ENCODE measurements at places on chromosomes 16 and 17.
A peak's percentile ranks its signal among the peaks of the same experiment; 100 is the strongest.

GRCh38 chr17:13106171-13106570 lies 88.3 kb upstream of the ELAC2 start:
- peak; percentile 79 for DNase-seq

DNA sequence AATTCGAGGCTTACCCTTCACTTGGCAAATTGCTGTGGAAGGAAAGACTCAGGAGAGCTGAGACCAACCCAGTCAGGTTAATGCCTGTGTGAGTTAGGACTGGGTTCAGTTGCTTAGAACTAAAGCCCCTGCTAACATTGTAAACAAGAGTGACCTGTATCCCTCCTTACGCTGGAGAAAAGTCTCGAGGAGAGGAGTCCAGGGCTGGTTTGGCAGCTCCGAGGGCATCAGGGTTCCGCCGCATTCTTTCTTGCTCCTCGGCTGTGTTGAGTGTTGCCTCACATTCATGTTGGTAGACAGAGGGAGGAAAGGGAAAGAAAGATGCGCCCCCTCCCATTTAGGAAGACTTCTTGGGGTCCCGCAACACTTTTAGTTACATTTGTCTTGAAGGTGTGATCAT lies 18.5 kb downstream of the VPS35L start:
- DNase-seq = no peak

GRCh38 chr17:28100251-28100650 lies 57.8 kb downstream of the NLK start:
- no peak for DNase-seq

GRCh38 chr16:30764816-30765465 lies 2.8 kb downstream of the RNF40 start:
- DNase-seq = no peak

GRCh38 chr16:609984-610383 lies 20.1 kb downstream of the RAB40C start:
- DNase-seq = no peak

- DNase-seq = peak; percentile 52
Observed at GRCh38 chr17:31596382-31597323, 205.2 kb downstream of the RAB11FIP4 start.

DNA sequence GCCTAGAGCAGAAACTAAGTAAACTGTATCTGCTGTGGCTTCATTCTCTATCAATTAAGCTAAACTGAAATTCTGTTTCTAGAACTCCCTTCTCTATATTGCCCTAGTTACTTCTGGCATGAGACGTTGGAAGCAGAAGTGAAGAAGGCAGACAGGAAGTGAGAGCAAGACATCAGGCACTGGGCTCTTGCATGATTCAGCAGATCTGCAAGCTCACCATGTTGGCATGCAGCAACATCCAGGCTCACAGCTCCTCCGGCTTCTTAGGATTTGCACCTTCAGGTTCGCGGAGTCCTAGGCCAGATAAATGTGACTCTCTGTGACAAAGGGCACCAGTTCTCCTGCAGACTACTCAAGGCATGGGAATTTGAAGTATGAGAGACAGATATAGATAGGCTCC lies 148.3 kb downstream of the CDH8 start:
- no peak for DNase-seq

- no peak for DNase-seq
Observed at GRCh38 chr16:87982581-87983041, 31.4 kb downstream of the BANP start.

- peak; percentile 62 for DNase-seq
Observed at GRCh38 chr16:28062847-28063521, 530 bp downstream of the GSG1L start.

DNA sequence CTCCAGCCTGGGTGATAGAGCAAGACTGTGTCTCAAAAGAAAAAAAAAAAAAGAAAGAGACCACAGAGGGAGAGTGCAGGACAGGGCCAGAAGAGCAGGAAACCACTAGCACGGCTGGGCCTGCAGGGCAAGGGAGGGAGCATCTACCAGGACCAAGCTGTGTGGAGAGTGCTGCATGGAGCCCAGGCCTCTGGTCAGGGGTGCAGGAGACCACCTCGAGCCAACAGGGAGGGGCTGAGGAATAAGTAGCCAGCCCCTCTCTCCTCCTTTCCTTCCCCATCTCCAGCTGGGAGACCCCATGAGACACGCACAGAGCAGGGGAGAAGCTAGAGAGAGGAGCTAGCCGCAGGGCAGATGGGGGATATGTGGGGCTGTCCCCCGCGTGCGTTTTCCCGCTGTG lies 67.0 kb upstream of the DNAH17 start:
- no peak for DNase-seq

DNA sequence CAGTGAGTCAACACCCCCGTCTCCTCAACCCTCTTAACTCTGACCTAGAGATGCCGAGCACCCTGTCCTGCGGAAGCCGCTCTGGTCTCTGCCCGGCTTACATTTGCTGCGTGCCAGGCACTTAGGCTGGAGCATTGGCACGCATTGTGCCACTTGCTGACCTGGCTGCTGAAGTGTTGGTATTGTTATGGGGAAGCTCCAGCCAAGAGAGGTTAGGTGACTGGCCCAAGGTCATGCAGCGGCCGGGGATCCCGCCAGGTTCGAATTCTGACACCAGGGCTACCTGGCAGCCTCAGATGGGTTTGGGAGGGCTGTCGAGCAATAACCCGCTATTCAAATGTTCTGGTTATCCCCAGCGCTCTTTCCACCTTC lies 5.0 kb upstream of the HSD17B1 start:
- DNase-seq = no peak

- no peak for DNase-seq
Observed at GRCh38 chr16:79537584-79537983, 63.0 kb downstream of the MAF start.

DNA sequence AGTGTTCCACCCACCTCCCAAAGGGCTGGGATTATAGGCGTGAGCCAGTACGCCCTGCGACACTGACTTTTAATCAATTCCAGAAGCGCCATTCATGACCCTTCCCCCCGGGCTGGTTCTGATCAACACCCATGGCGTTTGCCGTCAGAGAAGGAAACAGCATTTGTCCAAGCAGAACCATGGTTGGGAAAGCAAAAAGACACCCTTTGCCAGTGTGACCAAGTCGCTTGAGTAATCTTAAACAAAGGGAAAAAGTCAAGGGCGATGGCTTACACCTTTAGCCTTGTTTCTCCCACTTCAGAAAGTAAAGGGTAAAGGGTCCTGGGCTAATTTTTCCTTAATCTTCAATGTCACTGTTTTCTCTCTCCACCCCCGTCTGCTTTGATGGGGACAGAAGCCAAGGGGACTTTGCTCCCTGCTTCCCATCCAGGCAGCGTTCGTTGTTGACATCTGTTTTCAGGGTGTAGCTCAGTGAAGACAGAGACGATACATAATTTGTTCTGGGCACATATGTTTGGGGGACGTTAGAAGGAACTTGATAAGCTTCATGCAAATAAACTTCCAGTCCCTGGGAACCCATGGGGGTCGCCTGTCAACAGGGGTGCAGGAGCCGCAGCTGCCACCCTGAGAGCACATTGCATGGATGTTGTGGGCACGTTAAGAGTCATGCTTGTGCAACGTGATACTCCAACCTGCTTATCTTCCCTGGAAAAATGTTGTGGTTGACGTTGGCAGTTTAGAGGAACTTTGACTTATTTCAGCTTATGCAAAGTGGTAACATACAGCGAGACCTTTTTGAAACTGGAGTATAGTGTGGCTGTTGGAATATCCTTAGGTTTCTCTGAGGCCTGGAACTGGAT lies 50.6 kb upstream of the TANGO6 start:
- DNase-seq = no peak

- DNase-seq = no peak
Observed at GRCh38 chr16:58264961-58265479, 29.8 kb downstream of the PRSS54 start.

DNA sequence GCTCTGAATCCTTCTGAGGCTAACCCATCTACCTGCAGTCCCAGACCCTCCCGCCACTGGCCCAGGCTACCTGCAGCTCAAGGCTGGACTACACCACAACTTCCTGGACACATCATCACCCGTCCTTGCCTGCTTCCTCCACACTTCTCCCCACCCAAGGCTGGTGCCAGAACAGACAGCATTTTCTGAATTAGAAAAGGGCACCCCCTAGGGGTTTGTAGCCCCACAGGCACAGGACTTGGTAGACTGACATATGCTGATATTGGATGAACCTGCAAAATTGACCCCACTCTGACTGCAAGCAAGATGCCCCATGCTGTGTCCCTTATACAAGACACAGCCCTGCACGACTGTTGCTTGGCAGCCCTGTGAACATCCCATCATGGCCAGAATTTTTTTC lies 271.5 kb upstream of the C16orf82 start:
- peak; percentile 77 for DNase-seq

- no peak for DNase-seq
Observed at GRCh38 chr17:63335831-63336230, 110.3 kb downstream of the CYB561 start.

GRCh38 chr16:27383556-27384243 lies 18.3 kb upstream of the IL21R start:
- DNase-seq = no peak

DNA sequence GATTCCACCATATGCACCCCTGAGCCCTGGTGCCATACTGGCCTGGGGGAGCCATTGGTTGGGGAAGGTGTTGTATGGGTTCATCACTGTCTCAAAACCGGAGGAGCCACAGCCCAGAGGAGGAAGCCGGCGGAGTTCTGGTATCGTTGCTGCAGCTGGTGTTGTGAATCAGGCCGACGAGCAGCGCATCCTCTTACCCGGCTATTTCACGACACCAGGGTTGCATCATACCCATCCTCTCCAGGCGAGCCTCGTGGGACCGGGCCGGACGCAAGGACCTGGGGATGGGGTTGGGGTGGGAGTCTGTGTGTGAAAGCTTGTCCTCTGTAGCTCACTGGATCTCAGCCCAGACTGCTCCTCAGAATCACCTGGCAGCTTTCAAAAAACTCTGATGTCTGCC lies 6.6 kb upstream of the SLC12A3 start:
- no peak for DNase-seq

GRCh38 chr17:33330877-33331276 lies 37.8 kb upstream of the ASIC2 start:
- no peak for DNase-seq

- DNase-seq = no peak
Observed at GRCh38 chr16:845351-845745, 44.8 kb upstream of the GNG13 start.

GRCh38 chr16:78743556-78743955 lies 644.1 kb downstream of the WWOX start:
- no peak for DNase-seq

GRCh38 chr17:37273409-37274051 lies 102.3 kb upstream of the C17orf78 start:
- peak; percentile 6 for DNase-seq

- no peak for DNase-seq
Observed at GRCh38 chr17:9944704-9945103, 39.6 kb upstream of the RCVRN start.

- DNase-seq = no peak
Observed at GRCh38 chr17:80166446-80166845, 3.4 kb upstream of the CARD14 start.

DNA sequence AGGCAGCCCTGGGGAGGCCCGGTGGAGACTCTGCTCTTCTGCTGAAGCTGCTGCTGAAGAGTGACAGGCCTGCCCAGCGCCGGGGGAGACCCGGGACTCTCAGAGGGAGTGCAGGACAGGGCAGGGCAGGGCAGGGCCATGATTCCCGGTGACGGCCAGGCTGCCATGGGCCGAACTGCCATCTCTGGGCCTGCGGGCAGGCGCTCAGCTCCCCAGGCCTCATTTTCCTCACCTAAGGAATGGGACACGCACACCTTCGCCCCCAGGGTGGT lies 22.6 kb upstream of the SSTR5 start:
- DNase-seq = no peak

DNA sequence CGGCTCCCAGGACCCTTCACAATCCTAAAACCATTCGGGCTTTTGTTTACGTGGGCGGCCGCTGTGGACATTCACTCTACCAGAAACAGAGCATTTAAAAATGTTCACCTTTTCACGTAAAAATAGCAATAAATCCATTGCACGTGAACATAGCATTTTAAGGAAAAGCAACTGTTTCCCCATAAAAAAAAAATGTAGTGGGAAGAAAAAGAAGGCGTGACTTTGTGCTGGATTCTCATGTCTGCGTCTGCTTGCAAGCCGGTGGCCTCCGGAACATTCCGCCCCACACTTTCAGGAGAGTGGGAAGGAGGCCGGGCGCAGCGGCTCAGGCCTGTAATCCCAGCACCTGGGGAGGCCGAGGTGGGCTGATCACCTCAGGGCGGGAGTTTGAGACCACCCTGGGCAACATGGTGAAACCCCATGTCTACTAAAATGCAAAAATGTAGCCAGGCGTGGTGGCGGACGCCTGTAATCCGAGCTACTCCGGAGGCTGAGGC lies 13.4 kb upstream of the GNG13 start:
- no peak for DNase-seq

GRCh38 chr16:81905277-81905676 lies 106.0 kb downstream of the SDR42E1 start:
- no peak for DNase-seq

DNA sequence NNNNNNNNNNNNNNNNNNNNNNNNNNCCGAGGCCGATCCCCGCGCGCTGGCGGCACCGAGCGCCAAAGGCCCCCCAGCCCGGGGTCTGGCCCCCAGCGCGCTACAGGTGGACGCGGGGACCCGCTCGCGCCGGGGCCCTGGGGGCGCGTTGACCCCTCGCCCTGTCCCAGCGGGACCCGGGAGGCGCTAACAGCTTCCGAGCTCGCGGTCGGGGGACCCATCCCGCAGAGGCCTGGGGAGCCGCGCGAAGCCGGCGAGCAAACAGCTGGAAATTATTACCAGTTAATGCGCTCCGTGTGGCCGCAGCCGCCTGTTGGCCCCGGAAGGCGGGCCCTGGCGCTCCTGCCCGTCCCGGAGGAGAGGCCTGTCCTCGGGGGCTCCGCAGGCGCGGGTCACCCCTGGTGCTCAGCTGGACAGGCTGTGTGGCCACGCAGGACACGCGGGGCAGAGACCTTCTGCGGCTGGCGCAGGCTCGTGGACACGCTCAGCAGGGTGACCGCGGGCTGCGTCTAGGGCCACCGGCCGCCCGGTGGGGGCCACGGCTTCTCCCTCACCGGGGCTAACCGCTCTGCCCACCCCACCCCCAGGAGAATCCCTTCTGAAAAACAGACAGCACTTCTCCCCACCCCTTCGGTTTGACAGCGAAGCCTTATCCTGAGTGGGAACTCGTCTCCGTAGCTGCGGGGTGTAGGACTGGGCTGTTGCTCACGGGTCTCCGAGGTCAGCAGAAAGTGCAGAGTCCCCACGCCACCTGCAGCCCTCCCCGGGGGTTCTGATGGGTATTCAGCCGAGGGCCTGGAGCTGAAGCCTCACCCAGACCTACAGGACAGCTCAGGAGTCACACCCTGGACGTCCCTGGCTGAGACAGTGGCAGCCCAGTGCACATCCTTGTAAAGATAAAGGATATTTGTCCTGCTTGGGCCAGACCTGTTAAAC lies 138.7 kb upstream of the RPH3AL start:
- no peak for DNase-seq

DNA sequence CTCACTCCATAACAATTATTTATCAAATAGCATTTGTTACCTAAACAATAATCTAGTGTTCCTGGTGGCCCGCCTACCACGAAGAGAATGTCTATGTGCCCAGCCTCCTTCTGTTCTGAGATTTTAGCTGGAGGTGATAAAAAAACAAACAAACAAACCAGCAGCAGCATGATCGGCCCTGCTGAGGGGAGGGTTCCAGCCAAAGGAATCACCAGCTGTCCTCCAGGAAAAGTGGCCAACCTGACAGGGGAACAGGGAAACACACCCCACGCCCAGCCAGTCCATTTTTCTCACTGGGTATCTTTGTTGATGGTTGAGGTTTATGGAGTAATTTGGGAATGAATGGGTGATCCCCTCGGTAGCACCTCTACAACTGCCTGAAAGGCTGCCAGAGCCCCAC lies 203.0 kb upstream of the DYNLRB2 start:
- no peak for DNase-seq

- DNase-seq = peak; percentile 80
Observed at GRCh38 chr17:45824901-45825492, 19.7 kb upstream of the SPPL2C start.
